ENCODE measurements at places on chromosomes 13 and 19.

DNA sequence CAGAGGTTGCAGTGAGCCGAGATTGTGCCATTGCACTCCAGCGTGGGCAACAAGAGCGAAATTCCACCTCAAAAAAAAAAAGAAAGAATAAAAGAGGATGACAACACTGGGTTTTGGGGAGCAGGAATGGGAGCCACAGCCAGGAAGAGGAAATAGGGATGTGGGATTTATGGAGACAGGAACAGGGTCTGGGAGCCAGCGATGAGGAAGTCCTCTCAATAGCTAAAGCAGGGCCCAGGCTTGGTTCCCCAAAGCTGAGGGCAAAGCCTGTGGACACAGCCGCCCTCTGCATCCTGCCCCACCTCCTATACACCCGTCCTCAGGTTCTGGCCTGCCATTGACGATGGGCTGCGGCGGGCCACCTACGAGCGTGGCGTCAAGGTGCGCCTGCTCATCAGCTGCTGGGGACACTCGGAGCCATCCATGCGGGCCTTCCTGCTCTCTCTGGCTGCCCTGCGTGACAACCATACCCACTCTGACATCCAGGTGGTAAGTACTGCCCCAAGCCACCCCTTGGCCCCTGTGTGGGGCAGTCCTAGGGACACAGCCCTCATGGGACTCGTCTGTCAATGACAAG is 13.6 kb downstream of the HIPK4 start:
- no peak for DNase-seq

DNA sequence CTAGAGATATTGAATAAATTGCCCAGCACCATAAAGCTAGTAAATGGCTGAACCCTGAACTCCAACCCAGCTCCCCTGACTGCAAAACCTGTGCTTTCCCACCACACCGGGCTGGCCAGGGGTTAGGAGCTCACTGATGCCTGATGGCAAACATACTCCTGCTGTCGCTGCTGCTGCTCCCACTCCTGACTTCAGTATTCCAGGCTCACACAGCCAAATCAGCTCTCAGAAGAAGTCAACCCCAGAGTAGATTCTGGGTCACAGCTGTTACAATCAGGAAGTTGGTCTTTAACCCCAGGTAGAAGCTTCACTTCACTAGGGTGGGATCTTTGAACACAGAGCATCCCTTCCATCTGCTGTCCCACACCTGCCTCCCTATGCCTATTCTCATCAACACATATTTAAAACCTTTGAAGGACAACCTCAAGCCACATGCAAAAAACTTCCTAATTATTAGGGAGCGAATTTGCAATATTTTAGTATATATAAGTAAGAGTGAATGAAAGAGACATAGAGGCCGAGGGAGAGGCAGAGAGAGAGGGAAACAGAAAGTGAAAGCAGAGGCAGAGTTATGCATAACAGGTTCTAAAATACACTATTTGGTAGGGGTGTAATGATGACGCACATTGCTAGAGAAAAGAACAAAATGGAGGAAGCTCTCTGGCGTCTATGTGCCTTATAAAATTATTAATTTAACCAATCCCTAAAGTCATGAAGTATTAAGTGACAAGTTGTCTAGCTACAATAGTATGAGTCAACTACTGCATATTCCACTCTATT is 99.4 kb upstream of the SERP2 start:
- peak; percentile 77 for DNase-seq

GRCh38 chr13:22789916-22790315 is 390.9 kb upstream of the SGCG start:
- no peak for DNase-seq

GRCh38 chr13:25725104-25725503 is 326.7 kb downstream of the SHISA2 start:
- no peak for DNase-seq

- DNase-seq = no peak
These were observed 13.3 kb upstream of the FGF9 start for GRCh38 chr13:21657538-21657937.

- DNase-seq = peak; percentile 14
These were observed 8.2 kb downstream of the GPC5 start for GRCh38 chr13:91406619-91407018.

- peak; percentile 50 for DNase-seq
These were observed 690 bp upstream of the B3GNT8 start for GRCh38 chr19:41427647-41428480.

DNA sequence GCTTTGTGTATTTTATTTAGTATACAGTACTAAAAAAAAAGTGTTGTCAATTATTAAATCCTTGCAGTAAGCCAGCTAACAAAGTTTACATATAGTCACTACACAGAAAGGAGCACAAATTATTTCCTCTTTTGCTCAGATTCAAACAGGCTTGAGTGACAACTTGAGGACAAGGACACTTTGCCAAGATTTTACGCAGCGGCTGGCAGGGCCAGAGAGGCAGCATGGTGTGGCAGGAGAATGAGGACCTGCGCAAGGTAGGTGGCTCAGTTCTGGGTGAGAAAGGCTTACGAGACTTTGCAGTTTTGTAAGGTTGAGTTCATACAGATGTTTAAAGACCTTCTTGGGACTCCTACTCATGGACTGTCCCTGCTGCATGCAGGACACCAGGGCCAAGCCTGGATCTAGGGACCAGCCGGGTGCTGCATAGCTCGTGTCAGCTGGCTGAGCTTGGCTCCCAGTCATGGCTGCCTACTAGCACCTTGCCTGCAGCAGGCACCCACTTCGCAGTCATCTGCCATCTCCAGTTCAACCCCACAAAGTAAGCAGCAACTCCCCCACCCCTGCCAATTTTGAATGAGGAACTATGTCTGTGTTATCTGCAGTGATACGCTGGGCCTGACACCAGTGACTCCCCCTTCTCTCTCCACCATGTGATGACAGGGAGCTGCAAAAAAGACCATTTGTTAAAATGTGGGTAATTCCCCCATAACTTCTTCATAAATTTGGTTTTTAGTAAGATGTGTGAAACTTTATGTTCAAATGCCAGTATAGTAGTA is 3.7 kb upstream of the TUBA3C start:
- DNase-seq = no peak

- peak; percentile 21 for DNase-seq
These were observed 689 bp downstream of the DCUN1D2 start for GRCh38 chr13:113489549-113490495.

DNA sequence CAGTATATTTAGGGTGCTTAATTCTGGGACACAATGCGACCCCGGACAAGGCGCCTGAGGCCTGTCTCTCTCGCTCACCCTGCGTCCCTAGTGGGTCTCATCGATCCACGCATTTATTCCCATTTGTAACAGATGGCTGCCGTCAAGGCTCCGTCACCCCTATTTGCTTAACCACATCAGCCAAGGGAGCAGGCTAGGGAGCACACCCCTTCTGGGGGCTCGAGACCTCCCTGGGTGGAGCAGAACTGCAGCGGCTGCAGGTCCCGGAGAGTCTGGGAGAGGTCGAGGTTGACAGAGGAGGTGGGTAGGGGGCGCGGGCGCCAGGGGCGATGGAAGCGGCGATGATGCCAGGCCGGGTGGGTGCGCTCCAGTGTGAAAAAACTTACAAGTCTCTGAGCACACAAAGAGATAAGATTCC is 507 bp downstream of the ALG5 start:
- no peak for DNase-seq

GRCh38 chr13:38348861-38349389 is 726 bp upstream of the UFM1 start:
- DNase-seq = no peak

GRCh38 chr13:59345311-59345710 is 818.4 kb downstream of the DIAPH3 start:
- no peak for DNase-seq

- DNase-seq = no peak
These were observed 26.1 kb downstream of the IER2 start for GRCh38 chr19:13176345-13176744.

- DNase-seq = no peak
These were observed 11.5 kb downstream of the CUL4A start for GRCh38 chr13:113220877-113221276.

DNA sequence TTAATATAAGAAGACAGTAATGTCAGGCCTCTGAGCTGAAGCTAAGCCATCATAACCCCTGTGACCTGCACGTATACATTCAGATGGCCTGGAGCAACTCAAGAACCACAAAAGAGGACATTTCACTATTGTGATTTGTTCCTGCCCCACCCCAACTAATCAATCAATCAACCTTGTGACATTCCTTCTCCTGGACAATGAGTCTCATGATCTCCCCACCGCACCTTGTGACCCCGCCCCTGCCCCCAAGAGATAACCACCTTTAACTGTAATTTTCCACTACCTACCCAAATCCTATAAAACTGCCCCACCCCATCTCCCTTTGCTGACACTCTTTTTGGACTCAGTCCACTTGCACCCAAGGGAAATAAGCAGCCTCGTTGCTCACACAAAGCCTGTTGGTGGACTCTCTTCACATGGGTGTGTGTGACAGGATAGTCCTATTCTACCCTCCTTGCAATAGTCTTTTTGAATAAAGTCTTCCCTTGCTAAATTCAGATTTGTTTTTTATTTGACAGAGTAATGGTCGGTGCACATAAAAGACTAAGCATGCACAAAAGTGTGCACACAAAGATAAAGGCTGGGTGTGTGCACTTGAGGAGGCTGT is 14.0 kb downstream of the CD70 start:
- DNase-seq = no peak

DNA sequence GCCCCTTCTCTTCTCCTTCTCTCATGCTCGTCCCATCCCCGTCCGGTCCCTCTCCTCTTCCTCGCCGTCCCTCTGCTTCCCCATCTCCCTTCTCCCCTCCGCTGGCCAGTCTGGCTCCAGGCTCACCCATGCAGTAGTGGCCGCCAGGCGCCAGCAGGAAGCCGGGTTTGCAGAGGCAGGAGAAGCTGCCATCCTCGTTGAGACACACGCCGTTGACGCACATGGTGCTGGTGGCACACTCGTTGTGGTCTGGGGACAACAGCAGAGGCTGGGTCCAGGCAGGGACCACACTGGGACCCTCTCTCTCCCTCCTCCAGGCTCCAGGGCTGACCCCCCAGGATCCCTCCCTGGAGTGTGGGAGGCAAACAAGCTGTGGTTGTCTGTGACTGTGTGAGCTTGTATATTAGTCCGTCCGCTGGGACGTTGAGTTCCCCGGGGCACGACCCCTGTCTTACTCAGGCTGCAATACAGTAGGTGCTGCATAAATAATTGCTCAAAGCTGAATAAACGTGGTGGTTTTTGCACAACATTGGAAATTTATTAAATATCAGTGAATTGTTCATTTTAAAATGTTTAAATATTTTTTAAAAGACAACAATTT is 16.4 kb downstream of the FBN3 start:
- no peak for DNase-seq

- DNase-seq = no peak
These were observed 10.2 kb upstream of the TPP2 start for GRCh38 chr13:102586615-102587014.

- no peak for DNase-seq
These were observed 444 bp downstream of the PROSER1 start for GRCh38 chr13:39037410-39037879.

GRCh38 chr13:113618455-113618854 is 33.9 kb downstream of the TFDP1 start:
- no peak for DNase-seq

DNA sequence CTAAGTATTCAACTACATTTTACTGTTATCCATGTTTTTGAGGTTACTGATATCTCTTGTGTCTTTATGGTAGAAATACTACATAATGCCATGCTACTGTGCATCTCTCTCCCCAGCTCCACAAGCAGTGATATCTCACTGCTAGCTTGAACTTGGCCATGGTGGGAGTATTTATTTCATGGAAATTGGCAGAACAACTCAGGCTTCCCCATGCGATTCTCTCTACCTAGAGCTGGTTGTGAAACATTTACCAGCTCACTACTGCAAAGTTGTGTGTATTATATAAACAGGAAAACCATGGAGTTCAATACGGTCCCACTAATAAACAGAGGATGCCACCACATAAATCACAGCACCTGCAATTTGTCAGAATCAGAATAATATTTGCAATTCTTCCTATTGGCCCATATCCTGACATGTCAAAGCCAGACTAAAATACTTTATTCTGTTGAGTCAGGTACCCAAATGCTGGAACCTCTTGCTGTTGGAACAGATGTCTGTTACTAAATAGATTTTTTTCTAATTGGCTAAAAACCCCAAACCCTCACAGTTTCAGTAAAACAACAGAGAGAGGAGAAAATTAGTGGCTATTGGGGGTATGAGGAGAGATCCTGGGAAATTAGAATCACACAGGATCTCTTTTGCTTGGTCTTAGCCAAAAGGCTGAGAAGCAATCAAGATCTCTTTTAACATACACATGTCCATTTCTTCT is 91.4 kb upstream of the SLC10A2 start:
- DNase-seq = no peak

GRCh38 chr19:43028866-43029265 is 2.6 kb upstream of the PSG11 start:
- DNase-seq = no peak

DNA sequence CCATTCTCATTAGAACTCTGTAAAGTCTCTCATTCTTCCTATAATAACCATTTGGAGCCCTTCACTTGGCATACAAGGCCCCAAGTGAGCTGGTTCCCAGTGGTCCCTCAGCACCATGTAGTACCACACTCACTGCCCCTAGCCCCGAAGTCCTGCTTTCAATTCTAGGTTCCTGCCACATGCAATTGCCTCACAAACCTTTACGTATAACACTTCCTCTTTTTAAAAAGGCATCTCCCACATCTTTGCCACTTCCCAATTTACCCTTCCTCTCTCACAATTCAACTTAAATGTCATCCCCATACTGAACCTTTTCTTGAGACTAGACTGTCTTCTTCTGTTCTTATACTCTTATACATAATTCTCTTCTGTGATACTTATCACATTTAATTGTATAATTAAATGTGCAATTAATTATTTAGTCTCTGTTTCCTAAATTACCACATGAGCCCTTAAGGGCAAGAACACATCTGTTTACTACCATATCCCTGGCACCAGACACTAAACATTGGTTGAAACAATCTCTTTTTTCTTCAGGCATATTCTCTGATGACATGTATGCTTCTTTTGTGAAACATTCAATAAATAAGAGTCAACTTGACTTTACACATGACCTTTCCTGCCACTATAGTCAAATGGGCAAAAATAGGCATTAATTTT is 304.0 kb downstream of the SPRY2 start:
- DNase-seq = no peak

GRCh38 chr13:51385114-51385513 is 45.6 kb downstream of the SERPINE3 start:
- DNase-seq = no peak

GRCh38 chr19:4016903-4017638 is 9.5 kb downstream of the PIAS4 start:
- no peak for DNase-seq

DNA sequence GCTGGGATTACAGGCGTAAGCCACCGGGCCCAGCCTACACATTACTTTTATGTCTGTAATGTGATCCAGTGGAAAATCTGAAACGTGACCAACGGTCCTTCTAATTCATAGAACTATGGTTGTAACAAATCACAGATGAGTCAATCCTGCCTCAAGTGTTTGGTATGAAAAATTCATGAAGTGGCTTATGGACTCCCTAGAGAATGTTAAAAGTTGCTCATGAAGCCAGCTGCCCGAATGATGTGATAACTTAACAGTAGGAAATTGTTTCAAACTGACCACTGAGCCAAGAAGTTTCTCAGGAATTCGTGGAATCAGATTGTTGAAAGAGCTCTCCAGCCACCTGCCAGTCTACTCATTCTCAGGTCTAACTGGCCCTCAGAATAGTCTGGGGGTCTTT is 59.4 kb upstream of the FARP1 start:
- no peak for DNase-seq
